Urinary bladder (tissue), 4 donors: ENCODE measurements at places on chromosomes 6 and 20. TPM values are rescaled to one million over a fixed set of nuclear protein-coding genes. Genes with fewer than 3 reads are reported as not detected.
A peak's percentile ranks its signal among the peaks of the same experiment; 100 is the strongest.

DNA sequence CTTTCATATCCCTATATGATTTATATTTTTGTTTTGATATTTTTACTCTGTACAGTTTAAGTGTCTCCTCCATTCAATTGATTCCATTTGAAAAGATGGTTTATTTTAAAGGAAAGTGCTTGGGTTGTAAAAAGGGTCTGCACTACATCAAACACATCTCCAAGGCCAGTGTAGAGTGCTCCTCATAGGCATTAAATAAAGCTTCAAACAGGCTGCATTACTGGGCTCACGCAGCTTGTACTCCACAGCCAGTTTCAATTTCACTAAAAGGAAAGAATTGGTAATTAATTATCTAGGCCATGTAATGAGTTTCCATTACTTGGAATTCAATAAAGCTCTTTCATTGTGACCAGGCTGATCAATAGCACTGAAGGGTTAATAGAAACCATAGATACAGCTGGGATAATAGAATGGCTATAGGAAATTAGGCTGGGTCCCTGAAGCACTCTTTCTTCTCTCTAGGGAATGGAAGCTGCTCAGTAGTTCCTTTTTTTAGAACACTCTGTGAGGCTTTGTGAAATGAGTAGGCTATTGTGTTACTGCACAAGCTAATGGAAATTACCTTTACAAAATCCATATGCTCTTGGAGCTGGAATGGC is 442.2 kb downstream of the RNF144B start:
- DNase-seq, result no peak

DNA sequence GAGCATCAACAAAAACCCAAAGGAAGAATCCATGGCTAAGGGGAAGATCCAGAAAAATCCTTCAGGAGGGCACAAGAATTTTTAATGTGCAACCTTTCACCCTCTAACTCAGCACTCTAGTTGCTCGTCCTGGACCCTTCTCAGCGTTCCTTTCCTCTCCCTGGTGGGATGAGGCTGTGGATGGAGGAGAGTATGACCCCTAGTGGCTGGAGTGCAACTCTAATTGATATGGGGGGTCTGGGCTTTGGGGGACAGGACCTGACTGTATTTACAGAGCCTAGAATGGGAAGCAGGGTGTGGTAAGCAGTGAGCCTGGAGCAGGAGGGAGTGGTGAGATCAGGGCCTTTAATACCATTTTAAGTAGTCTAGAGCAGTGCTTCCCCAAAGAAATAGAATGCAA is 83.9 kb upstream of the CEP85L start:
- DNase-seq, result no peak

- DNase-seq, result no peak
Observed at GRCh38 chr6:30450548-30450908, 38.8 kb upstream of the HLA-E start.

GRCh38 chr6:28380381-28380780 is 19.2 kb downstream of the ZSCAN12 start:
- no peak for DNase-seq

DNA sequence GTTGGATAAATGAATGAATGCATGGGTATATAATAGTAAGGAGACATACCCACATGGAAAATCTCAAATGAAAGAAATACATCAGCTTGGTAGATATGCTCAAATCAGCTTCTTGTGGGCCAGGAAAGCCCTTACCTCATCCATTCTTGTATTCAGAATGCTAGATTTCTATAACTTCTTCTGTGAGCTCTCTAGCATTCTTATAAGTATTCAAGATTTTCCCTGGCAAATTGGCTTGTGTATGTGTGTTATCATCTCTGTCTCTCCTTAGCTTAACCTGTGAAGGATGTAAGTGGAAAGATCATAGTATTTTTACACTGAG is 100.8 kb downstream of the OR2B2 start:
- no peak for DNase-seq

- DNase-seq, result no peak
Observed at GRCh38 chr6:139457476-139457875, 83.0 kb upstream of the CITED2 start.

DNA sequence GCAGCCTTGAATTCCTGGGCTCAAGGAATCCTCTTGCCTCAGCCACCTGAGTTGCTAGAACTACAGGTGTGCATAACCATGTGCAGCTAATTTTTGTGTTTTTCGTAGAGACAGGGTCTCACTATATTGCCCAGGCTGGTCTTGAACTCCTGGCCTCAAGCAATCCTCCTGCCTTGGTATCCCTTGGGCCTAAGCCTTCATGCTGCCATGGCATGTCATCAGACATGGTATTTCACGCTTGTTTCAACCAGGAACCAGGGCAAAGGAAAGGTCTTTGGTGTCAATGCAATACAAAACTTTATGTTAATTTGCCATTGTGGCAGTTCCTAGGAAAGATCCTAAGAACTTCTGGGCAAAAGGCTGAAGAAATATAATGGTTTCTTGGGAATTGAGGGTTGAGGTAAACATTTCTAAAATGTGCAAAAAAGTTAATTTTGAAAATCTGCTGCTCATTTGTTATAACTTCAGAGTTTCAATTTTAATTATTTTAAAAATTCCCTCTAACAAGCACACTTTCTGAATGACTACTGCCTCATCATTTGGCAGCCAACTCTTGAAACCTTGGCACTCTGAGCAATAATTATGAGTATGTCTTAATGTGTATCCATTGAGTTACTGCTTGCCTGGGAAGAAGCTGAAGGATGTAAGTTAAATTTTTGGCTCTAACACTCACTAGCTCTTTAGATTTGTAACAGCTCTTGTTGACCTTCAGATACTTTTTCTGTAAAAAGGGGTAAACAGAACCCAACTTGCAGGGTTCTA is 154.1 kb downstream of the GJA10 start:
- DNase-seq, result no peak

GRCh38 chr6:125279961-125280360 is 21.8 kb downstream of the HDDC2 start:
- DNase-seq, result no peak

DNA sequence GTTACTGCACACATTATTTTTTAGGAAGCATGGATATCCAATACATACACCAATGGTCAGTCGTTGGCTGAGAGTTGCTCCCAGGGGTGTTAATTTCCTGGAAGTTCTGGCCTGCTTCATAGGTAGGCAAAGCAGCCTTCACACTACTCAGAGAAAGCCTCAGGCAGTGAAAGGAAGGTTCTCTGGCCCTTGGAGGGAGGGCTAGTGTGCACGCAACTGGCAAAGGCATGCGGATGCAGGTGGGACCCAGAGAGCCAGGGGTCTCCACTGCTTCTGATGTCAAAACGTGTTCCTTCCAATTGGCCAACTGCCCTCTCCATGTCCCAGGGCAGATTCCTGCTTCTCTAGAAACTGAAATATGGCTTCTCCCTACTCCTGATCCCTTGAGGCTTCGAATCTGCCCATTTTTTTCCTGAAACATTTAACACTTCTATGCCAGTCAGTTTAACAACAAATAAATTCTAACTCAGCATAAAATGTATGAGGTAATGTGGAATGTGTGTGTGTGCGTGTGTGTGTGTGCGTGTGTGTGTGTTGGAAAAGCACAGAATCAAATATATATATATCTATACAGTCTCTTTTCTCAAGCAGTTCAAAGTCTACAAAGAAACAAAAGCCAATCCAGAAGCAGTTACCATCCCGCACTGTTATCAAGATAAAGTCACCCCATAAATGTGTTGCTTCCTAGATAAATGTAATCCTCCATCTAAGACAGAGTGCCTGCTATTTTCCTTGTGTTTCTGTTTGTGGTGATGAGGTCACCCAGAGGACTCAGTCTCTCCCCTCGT is 94.0 kb upstream of the HIVEP1 start:
- DNase-seq, result peak; percentile 66

GRCh38 chr6:70124882-70125545 is 177.9 kb downstream of the COL9A1 start:
- DNase-seq, result no peak

GRCh38 chr20:36090223-36090622 is 64.3 kb upstream of the EPB41L1 start:
- DNase-seq, result no peak

DNA sequence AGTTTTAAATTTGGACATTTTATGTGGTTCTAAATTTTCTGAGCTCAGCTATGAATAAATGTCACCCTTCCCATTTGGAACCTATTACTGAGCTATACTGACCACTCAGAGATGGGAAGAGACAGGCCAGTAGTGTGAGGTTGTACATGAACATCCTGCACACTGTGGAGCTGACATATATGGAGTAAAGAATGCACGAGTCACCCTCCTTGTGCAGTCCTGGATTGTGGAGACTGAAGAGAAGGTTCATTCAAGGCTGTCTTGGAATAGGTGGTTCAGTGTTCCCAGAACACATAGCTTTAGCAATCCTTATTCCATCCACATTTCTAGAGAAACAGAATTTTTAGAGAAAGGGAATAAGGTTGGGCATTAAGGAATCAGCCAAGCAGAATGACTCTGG is 50.3 kb upstream of the OGFRL1 start:
- DNase-seq, result no peak

DNA sequence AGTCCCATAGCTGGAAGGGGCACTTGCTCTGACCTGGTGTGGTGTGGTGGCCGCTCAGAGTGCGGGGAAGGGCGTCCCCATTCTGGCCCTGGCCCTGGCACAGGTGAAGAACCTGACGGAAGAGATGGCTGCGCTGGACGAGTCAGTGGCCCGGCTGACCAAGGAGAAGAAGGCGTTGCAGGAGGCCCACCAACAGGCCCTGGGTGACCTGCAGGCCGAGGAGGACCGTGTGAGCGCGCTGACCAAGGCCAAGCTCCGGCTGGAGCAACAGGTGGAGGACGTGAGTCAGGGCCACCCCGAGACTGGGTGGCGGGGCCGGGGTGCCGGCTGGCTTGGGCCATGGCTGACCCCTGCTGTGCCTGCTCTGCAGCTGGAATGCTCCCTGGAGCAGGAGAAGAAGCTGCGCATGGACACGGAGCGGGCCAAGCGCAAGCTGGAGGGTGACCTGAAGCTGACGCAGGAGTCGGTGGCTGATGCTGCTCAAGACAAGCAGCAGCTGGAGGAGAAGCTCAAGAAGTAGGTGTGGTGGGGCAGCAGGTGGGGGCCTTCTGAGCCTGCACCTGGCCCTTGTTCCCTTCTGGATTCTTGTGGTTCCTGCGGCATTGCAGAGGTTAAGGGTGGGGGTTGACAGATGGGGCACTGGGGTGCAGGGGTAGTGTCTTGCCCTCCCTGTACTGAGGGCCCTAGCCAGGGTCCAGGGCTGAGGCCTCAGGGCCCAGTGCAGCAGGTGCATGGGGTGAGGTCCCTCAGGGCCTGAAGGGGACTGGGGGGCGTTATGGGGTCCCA is 40.8 kb downstream of the MYH7B start:
- no peak for DNase-seq

DNA sequence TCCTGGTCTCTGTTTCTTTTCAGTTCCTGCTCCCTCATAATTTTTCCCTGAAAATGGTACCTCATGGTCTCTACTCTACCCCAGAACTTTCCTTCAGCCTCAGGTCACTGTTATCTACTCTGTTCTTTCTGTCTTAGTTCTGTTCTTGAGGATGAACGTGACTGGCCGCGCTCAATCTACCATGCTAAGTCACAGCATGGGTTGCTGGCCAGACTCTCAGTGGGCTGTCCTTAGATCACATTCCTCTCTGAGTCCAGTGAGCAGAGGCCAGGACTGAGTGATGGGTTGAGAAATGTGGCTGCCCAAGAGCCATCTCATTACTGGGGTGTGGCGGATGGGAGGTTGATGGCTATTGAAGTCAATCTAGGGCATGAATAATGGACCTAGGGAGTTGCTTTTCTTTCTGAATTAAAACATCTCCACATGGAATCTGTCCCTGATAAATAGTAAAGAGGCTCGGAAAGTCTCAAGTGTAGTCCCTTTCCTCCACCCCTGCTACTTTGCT is 164.0 kb upstream of the DTNBP1 start:
- DNase-seq, result no peak

- no peak for DNase-seq
Observed at GRCh38 chr6:105791583-105792318, 294.4 kb upstream of the PRDM1 start.

DNA sequence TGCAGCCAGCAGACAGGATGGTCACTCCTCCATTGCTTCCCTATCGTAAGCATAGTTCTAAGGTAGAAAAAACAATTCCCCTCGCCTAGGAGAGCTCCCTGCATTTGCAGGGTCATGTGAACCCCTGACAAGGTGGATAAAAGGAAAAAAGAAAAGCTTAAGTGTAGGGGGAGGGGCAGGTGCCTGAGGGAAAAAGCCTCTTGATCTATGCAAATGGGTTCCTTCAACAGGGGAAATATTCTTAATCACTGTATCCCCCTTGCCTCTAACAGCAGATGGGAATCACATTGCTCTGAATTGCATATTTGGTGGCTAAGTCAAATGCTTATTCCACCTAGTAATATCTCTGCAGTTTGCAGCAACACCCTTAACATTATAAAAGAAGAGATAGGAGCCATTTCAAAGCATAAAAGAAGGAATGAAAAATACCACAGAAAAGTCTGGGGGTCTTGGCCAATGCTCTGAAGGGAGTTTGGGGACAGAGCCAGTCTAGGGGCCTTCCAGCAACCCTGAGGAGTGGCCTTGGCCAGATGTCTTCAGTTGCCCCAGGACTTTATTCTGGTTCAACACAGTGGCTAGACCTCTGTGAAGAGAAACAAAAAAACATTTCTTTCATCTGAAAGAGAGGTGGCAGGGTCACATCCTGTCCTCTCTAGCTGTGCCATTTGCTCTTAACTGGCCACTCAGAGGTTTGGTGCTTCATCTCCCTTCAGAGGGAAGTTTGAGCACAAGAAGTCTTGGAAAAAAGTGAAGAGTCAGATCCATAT is 660.4 kb upstream of the GJE1 start:
- DNase-seq, result no peak

- no peak for DNase-seq
Observed at GRCh38 chr6:34154668-34155447, 9.0 kb upstream of the GRM4 start.

DNA sequence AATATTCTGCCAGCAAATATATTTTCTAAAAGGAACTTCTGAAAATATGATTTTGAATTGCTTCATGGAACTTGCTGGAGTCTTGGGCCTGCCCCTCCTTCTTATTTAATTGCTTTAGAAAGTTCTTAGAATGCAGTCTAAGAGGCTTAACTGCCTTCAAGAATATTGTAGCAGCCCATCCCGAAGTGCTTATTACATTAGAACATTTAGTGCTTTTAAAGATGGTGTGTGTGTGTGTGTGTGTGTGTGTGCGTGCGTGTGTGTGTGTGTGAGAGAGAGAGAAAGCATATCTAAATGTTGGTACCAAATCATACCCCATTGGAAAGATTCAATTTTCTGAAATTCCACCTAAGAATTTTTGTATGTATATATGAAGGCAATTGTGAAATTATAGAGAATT is 193.5 kb downstream of the SLC24A3 start:
- no peak for DNase-seq

GRCh38 chr6:122753000-122753687 is 26.4 kb upstream of the FABP7 start:
- DNase-seq, result no peak

Gene FAM162B
- 16.1 TPM for polyA plus RNA-seq

Gene ZBTB12
- polyA plus RNA-seq, result 10.1 TPM

Gene CD24
- polyA plus RNA-seq, result 28.8 TPM

Gene WFDC6
- not detected for polyA plus RNA-seq

Gene APCDD1L
- 5.6 TPM for polyA plus RNA-seq

Gene WFDC12
- polyA plus RNA-seq, result not detected

Gene MEA1
- 87.7 TPM for polyA plus RNA-seq

Gene ARMH2
- polyA plus RNA-seq, result not detected

Gene POM121L2
- polyA plus RNA-seq, result 0.03 TPM

Gene ZNF512B
- polyA plus RNA-seq, result 13.8 TPM

Gene ZBP1
- polyA plus RNA-seq, result 0.46 TPM

Gene ANGPT4
- 2.0 TPM for polyA plus RNA-seq

Gene DDX43
- 1.3 TPM for polyA plus RNA-seq
